Upper lobe of left lung (tissue), 6 donors: ENCODE measurements at places on chromosomes 12 and 14. TPM values are rescaled to one million over a fixed set of nuclear protein-coding genes. Genes with fewer than 3 reads are reported as not detected.
A peak's percentile ranks its signal among the peaks of the same experiment; 100 is the strongest.

DNA sequence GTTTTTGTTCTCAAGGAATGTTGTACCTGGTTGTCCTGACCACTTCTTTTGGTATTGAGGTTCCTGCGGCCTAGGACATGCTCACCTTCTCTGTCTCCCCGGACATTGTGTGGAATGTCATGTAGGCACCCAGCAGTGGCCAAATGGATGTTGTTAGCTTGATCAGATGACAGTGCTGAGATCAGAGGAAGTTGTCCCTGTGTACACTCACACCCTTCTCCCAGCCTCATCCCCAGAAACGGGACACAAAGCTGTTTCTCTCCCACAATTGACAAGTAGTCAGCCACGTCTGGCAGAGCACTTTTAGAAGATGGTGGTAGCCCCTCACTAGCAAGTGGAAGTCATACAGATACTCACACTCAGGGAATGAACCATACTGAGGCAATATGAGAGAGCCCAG lies 3.0 kb downstream of the PLEKHH1 start:
- DNase-seq: no peak

- no peak for DNase-seq
Observed at GRCh38 chr14:100312877-100313400, 6.7 kb upstream of the SLC25A29 start.

DNA sequence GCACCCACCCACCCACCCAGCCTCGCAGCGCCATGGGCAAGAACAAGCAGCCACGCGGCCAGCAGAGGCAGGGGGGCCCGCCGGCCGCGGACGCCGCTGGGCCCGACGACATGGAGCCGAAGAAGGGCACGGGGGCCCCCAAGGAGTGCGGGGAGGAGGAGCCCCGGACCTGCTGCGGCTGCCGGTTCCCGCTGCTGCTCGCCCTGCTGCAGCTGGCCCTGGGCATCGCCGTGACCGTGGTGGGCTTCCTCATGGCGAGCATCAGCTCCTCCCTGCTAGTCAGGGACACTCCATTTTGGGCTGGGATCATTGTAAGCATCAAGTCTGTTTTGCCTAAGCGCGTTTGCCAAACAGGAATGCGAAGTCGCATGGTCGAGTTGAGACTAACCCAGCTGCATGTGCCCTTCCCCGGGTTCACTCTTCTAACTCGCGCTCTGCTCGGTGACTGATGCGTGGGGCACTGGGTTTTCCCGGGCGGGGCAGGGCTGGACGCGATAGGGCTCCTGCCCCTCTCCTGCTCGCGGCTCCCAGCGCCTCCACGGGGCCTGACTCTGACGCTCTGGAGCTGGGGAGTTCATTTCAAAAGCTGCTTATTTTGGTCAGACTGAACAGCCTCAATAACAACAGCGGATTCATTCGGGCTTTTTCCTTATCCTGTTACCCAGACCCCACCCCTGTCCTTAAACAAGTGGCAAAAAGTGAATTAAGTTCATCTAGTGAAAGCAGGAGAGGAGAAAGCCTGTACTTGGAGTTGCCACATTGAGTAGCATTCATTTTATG lies 458 bp downstream of the SSPN start:
- peak; percentile 85 for DNase-seq

DNA sequence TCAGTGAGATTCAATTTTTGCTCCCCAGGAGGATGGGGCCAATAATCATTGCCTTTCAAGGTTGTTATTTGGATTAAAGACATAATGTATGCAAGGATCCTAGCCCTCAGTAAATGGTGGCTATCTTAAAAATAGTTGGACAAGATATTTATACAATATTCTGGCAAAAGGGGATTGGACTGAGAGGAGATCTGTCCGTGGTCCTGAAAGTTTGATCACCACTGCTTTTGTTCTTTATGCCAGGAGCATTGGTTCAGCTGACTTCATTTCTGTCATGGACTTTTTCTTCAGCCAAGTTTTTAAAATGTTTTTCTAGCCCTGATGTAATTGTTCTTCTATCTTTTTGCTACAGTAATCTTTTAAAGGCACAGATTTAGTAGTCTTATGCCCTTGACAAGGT lies 70.2 kb upstream of the TCL1A start:
- DNase-seq: no peak

Gene SMCO2
- total RNA-seq: not detected
